ENCODE measurements at places on chromosomes 11 and 22. TPM values are rescaled to one million over a fixed set of nuclear protein-coding genes. Genes with fewer than 3 reads are reported as not detected.
A peak's percentile ranks its signal among the peaks of the same experiment; 100 is the strongest.

DNA sequence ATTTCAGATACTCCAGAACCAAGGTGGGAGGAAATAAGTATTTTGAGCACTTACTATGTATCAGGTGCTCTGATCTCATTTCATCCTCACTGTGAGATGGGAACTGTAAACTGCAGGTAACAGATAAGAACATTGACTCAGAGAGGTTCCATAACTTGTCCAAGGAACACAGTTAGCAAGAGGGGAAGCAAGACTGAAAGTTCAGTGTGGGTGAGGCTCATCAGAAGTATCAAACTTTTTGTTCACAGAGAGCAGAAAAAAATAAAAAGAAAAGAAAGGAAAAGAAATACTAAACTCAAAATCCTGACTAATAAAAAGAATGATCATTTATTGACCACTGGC, 37.1 kb downstream of the RAB30 start:
- H3K4me1 ChIP-seq, result peaks cover 57% of the 10 kb centered on the region
- no peaks in the 10 kb centered on the region for H3K27me3 ChIP-seq
- no peaks in the 10 kb centered on the region for H3K36me3 ChIP-seq

DNA sequence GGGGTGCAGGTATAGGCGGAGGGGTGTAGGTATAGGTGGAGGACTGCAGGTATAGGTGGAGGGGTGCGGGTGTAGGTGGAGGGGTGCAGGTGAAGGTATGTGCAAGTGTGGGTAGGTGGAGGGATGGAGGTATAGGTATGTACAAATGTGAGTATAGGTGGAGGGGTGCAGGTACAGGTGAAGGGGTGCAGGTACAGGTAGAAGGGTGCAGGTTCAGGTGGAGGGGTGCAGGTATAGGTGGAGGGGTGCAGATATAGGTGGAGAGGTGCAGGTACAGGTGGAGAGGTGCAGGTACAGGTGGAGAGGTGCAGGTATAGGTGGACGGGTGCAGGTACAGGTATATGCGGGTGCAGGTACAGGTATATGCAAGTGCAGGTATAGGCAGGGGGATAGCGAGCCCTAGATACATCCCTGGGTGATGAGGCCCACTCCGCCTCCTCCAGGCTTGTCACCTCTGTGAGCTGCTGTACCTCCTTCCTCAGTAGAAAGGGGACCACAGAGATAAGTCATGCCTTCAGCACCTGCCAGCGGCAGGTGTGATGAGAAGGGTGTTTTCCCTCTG, 17.2 kb downstream of the LINC01488 start:
- no peaks in the 10 kb centered on the region for H3K36me3 ChIP-seq
- no peaks in the 10 kb centered on the region for H3K27me3 ChIP-seq
- no peak overlapping the region for H3K4me3 ChIP-seq
- no peak for DNase-seq

THYN1 gene
- total RNA-seq, result 39.8 TPM

- no peaks in the 10 kb centered on the region for H3K36me3 ChIP-seq
- no peaks in the 10 kb centered on the region for H3K27me3 ChIP-seq
- peaks cover 19% of the 10 kb centered on the region for H3K4me1 ChIP-seq
- no peak for DNase-seq
These were observed 72.7 kb downstream of the SC5D start for GRCh38 chr11:121365304-121365703.

DNA sequence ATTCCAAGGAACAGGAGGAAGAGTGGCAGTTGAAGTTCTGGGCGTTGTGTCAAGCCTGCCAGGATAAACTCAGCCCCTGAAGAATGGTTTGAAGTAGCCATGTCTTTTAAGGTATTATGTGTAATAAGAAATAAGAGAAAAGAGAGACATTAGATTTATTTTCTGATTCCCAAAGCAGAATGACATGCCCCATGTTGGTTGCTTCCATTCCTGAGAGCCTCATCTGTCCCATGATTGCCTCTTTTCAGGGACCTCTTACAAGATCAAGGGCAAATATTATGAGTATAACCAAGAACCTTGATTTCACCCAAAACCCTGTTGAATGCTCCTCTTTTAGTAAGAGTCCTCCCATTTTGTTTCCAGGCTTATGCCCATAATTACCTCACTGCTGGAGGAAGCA, at the start of gene OR8D2:
OR8D2 (minus strand) TSS at position 101 of the 400 bp plus-strand sequence; CDS start at position 101, 0 bp downstream.
- H3K4me3 ChIP-seq, result no peak within 1 kb of the TSS
- H3K27ac ChIP-seq, result no peak within 1 kb of the TSS
- no peaks in the 10 kb centered on the region for H3K27me3 ChIP-seq
- no peak for DNase-seq

- no peaks in the 10 kb centered on the region for H3K36me3 ChIP-seq
- H3K4me3 ChIP-seq, result no peak overlapping the region
- no peak for DNase-seq
- no peaks in the 10 kb centered on the region for H3K4me1 ChIP-seq
- H3K27ac ChIP-seq, result no peak overlapping the region
These were observed 410.9 kb downstream of the INSC start for GRCh38 chr11:15525582-15525981.

F2 gene
- total RNA-seq, result not detected

- no peaks in the 10 kb centered on the region for H3K27me3 ChIP-seq
- DNase-seq, result peak; percentile 6
- H3K4me3 ChIP-seq, result no peak overlapping the region
- no peaks in the 10 kb centered on the region for H3K4me1 ChIP-seq
- H3K36me3 ChIP-seq, result no peaks in the 10 kb centered on the region
- no peak overlapping the region for H3K27ac ChIP-seq
These were observed 87.7 kb downstream of the GRAMD1B start for GRCh38 chr11:123517559-123518364.

DNA sequence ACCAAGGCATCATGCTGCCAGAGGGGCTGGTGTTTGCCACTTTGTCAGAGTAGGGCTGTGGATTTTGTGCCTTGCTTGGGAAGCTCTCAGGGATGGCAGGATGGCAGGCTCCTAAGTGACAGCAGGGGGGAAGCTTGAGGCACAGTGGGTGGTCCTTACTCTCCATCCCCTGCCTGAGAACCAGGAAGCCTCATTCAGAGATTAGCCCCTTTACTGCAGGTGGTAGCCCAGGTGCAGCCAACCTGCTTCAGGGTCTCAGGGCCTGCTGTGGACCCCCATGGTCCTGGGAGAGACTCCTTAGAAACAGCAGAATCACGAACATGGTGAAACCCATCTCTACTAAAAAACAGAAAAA, 8.9 kb upstream of the ST3GAL4 start:
- no peaks in the 10 kb centered on the region for H3K27me3 ChIP-seq
- no peak for DNase-seq
- H3K4me1 ChIP-seq, result peaks cover 41% of the 10 kb centered on the region
- H3K27ac ChIP-seq, result peak overlapping the region; percentile 87

GRCh38 chr11:116548256-116548655, 224.5 kb downstream of the BUD13 start:
- no peak overlapping the region for H3K4me3 ChIP-seq
- H3K27me3 ChIP-seq, result no peaks in the 10 kb centered on the region
- H3K4me1 ChIP-seq, result no peaks in the 10 kb centered on the region
- no peak overlapping the region for H3K27ac ChIP-seq
- no peak for DNase-seq
- no peaks in the 10 kb centered on the region for H3K36me3 ChIP-seq

CARD18 gene
- total RNA-seq, result not detected

DNA sequence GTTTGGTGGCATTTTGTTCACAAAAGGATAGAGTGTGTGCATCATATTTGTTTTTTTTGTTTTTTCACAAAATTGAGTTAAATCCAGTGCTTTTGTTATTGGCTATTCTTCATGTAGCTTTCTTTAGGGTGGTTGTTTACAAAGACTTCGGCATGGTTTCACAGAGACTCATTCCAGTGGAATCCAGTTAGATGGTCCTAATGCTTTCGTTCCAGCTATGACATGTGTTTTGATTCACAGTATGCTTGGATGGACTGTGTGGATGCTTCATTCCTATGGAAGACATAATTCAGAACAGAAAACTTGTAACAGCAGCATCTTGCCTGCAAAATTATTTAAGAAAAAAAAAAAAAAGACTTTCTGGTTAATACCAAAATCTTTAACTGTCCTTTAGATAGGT, 97.9 kb downstream of the PDHX start:
- no peak for DNase-seq
- no peaks in the 10 kb centered on the region for H3K36me3 ChIP-seq
- no peaks in the 10 kb centered on the region for H3K27me3 ChIP-seq
- peak overlapping the region; percentile 56 for H3K27ac ChIP-seq

- no peak for DNase-seq
- H3K27ac ChIP-seq, result peak overlapping the region; percentile 42
- no peak overlapping the region for H3K4me3 ChIP-seq
- H3K4me1 ChIP-seq, result peaks cover 19% of the 10 kb centered on the region
These were observed 196.5 kb downstream of the TENM4 start for GRCh38 chr11:79244241-79244772.

DNA sequence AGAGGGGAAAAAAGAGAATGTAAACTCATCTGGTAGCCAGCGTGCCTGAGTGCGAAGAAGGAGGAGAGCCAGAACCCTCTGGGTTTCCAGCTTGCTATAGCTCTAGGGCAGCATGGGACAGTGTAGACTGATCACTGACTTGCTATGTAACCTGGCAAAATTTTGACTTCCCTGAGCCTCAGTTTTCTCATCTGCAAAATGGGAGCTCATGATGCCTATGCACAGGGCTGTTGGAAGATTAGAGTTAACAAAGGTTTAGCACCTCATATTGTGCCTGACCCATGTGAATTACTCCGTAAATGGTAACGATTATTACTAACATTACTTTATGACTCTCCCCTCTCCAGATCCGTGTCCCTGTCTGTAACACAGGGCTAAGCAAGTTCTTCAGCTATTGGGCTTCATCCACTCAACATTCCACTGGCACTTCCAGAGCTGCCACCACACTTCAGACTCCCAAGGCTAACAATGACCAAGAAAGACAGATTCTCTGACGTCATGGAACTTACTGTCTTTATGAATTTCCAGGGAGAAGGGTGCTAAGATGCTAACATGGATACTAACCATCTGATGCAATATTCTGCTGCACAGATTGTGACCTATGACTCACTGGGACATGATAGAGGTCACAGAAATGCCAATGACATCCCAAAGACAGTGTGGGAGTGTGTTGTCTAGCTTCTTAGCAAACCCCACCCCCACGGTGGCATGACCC, 195.2 kb downstream of the TRIM29 start:
- no peak overlapping the region for H3K4me3 ChIP-seq
- H3K27me3 ChIP-seq, result no peaks in the 10 kb centered on the region
- H3K4me1 ChIP-seq, result no peaks in the 10 kb centered on the region
- H3K36me3 ChIP-seq, result no peaks in the 10 kb centered on the region
- no peak overlapping the region for H3K27ac ChIP-seq

- H3K36me3 ChIP-seq, result no peaks in the 10 kb centered on the region
- no peaks in the 10 kb centered on the region for H3K27me3 ChIP-seq
- H3K4me1 ChIP-seq, result no peaks in the 10 kb centered on the region
- H3K4me3 ChIP-seq, result no peak overlapping the region
- no peak overlapping the region for H3K27ac ChIP-seq
These were observed 21.0 kb upstream of the TMEM86A start for GRCh38 chr11:18677560-18677959.

CECR2 gene
- total RNA-seq, result 0.98 TPM

GRCh38 chr11:15918212-15918611, 438.1 kb downstream of the SOX6 start:
- no peaks in the 10 kb centered on the region for H3K27me3 ChIP-seq
- no peaks in the 10 kb centered on the region for H3K4me1 ChIP-seq
- no peak overlapping the region for H3K27ac ChIP-seq
- no peak for DNase-seq

OTOG gene
- total RNA-seq, result not detected

DNA sequence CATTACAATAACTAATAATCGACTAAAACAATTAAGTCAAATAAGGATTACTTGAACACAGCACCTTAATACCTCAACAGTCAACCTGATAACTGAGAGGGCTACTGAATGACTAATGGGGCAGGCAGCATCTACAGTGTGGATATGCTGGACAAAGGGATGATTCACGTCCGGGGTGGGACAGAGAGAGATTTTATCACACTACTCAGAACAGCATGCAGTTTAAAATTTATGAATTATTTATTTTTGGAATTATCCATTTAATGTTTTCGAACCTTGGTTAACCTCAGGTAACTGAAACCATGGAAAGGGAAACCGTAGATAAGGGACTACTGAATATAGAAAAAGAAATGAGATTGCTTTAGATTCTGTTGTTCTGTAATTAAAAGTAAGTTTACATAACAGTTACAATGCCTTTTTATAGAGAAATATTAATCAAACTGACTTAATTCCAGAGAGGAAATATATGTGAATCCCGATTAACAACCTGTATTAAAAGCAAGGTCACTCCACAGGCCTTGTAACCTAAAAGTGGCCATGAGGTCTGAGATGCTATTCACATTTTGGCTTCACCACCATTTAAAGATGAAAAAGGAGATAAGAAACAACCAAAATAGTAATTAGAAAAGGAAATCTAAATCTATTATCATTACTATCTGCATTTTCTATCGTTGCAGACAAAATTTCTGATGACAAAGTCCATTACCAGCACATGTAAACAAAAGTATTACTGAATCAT, 119.0 kb upstream of the TP53AIP1 start:
- no peaks in the 10 kb centered on the region for H3K36me3 ChIP-seq
- DNase-seq, result no peak
- H3K27ac ChIP-seq, result no peak overlapping the region
- H3K4me3 ChIP-seq, result no peak overlapping the region
- no peaks in the 10 kb centered on the region for H3K4me1 ChIP-seq
- H3K27me3 ChIP-seq, result no peaks in the 10 kb centered on the region

- no peak for DNase-seq
- peak overlapping the region; percentile 81 for H3K27ac ChIP-seq
- H3K36me3 ChIP-seq, result no peaks in the 10 kb centered on the region
- no peak overlapping the region for H3K4me3 ChIP-seq
- H3K27me3 ChIP-seq, result no peaks in the 10 kb centered on the region
These were observed 12.8 kb downstream of the ARRB1 start for GRCh38 chr11:75338516-75339208.

DNA sequence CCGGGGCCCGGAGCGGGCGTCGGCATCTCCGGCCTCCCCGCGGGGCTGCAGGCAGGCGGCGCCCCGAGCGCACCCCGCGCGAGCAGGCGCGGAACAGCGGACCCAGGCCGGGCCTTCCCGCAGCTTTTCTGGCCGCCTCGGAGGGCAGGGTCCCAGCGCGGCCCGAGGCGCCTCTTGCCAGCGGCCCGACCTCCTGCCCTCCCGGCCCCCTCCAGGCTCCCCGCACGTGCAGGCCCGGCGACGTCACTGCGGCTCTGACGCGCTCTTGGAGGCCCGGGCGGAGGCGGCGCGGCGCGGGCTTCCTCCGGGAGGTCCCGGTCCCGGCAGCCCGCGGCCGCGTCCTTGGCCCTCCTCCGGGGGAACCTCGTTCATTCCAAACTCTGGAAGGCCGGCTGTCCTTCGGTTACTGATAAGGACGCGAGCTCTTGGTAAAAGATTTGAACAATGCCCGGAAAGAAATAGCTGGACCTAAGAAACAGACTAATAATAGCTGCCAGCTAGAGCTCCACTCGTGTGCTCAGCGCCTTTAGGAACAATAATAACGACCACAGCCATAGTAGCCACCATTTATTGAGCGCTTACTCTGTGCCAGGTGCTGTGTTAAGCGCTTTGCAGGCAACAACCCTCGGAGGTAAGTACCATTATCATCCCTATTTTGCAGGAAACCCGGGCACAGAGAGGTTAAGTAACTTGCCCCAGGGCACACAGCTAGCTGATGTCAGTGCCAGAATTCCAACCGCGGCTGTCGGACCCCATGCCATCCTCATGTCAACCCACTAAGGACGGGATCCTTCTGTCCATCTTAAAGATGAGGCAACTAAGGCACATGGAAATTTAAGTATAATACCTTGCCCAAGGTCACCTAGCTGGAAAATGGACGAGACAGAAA, 39.1 kb upstream of the CREB3L1 start:
- peak overlapping the region; percentile 66 for H3K4me3 ChIP-seq
- no peaks in the 10 kb centered on the region for H3K36me3 ChIP-seq
- H3K27ac ChIP-seq, result peak overlapping the region; percentile 86
- peaks cover 34% of the 10 kb centered on the region for H3K4me1 ChIP-seq
- no peak for DNase-seq

All from vagina (tissue), 2 donors.